ENCODE measurements at places on chromosomes 4 and X. TPM values are rescaled to one million over a fixed set of nuclear protein-coding genes. Genes with fewer than 3 reads are reported as not detected.

Gene CABS1
- total RNA-seq, result not detected

Gene ZCCHC18
- total RNA-seq, result 0.52 TPM

Gene DCX
- not detected for total RNA-seq

Gene SULT1B1
- 1.5 TPM for total RNA-seq

Gene FANCB
- total RNA-seq, result 3.3 TPM

Gene GCNA
- total RNA-seq, result 2.9 TPM

Gene LPAR4
- total RNA-seq, result 0.33 TPM

Gene FMR1NB
- not detected for total RNA-seq

Gene KIAA0232
- 21.1 TPM for total RNA-seq

Gene GRID2
- total RNA-seq, result 0.10 TPM

Gene AREG
- 0.30 TPM for total RNA-seq

Gene NAA11
- total RNA-seq, result not detected

Measured in smooth muscle cell of the pulmonary artery (primary cell).